ENCODE measurements at places on chromosomes 4 and X.

GRCh38 chr4:72875138-72875537 is 194.4 kb downstream of the COX18 start:
- ATAC-seq: no peak

DNA sequence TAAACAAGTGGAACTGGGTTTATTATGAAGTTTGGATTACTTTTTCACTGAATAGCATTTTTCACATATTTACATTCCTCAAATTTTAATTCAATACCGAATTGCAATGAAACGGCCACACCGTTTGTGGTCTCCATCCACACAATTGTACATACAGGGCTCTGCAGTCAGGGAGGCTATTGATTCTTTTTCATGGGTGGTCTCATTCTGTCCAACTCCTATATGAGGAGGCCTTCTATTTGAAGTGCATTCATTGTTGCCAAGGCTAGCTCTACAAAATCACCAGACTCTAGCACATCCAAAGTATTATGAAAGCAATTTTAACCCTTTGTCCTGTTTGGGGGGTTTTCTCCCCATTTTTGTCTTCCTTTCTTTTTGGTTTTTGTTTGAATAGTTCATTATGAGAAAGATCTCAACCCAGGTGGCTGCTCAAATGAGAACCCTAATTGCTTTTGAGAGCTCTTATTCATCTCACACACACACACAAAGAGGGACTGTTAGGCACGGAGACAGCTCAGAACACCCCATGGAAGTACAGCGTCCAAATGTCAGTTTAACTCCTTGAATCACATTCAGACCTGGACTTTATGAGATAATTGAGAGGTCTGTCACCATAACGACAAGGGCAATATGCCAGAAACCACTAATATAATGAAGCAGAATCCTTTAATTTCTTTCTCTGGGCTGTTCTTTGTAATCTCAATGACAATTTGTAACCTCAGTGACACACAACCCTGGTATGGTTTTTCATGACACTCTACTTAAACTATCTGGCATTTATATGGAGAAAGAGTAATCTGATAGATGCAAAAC is 79.4 kb downstream of the NLGN4X start:
- no peak for ATAC-seq

GRCh38 chr4:89420507-89420906 is 112.9 kb upstream of the GPRIN3 start:
- ATAC-seq: no peak

GRCh38 chrX:65723706-65724105 is 56.3 kb downstream of the MSN start:
- ATAC-seq: no peak

GRCh38 chr4:125123570-125124109 is 191.1 kb upstream of the FAT4 start:
- no peak for ATAC-seq

GRCh38 chr4:61200187-61200915 is at the start of gene ADGRL3:
TSS of gene ADGRL3 (plus strand) at chr4:61200326.
- peak; percentile 56 for ATAC-seq

Measured in SK-N-SH treated with all-trans-retinoic acid at 6 μM for 48 hours (cell line).